ENCODE measurements at places on chromosomes 12 and 14.

GRCh38 chr14:32018391-32019092 lies 58.6 kb upstream of the ARHGAP5 start:
- no peak for DNase-seq

DNA sequence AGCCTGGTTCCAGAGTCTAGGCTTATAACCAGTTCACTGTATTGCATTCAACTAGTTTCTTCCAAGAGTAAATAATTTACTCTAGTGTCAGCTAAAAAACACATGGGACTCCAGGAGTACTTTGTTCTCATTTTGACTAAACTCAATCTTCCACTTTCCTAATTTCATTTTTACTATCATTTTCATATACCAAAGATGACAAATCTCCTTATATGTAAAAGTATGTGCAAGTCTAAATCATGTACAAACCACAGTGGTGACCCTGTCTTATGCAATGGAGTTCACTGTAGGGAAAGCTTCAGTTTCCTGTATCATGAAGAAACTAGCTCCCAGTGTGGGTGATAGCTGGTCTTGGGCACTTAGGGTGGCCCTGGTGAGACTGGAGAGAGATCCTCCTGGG lies 151.6 kb downstream of the HELB start:
- peak; percentile 1 for DNase-seq

DNA sequence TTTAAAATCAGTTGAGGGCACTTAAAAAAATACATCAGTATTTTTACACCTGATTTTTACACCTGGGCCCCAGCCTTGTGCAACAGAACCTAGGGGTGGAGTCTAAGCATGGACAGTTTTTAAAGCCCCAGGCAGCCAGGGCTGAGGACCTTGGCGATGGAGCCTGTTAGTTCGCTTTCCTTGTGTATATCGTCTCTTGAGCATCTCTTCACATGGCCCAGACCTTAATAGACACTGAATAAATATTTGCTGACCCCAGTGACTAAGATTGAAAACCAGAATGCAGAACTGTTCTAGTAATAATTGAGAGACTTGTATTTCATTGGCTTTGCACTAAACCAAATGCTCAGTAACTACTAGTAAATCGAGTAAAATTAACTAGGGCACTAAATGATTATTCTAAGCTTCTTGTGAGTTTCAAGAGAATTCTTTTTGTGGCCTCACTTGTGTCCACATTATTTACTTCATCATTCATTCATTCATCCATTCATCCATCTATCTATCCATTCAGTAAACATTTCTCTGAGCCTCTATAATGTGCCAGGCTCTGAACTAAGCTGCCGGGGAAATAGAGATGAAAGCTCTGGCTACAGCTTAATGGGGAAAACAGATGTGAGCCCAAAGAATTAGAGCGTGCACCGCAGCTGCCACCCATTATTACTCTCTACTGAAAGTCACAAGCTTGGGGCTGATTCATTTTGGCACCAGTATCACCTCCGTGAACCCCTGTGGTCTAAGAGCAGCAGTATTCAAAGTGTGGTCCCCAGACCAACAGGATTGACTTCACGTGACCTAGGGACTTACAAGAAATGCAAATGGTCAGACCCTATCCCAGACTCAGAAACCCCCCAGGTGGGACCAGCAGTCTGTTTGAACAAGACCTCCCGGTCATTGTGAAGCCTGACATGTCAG lies 30.7 kb upstream of the BCL7A start:
- peak; percentile 4 for DNase-seq

DNA sequence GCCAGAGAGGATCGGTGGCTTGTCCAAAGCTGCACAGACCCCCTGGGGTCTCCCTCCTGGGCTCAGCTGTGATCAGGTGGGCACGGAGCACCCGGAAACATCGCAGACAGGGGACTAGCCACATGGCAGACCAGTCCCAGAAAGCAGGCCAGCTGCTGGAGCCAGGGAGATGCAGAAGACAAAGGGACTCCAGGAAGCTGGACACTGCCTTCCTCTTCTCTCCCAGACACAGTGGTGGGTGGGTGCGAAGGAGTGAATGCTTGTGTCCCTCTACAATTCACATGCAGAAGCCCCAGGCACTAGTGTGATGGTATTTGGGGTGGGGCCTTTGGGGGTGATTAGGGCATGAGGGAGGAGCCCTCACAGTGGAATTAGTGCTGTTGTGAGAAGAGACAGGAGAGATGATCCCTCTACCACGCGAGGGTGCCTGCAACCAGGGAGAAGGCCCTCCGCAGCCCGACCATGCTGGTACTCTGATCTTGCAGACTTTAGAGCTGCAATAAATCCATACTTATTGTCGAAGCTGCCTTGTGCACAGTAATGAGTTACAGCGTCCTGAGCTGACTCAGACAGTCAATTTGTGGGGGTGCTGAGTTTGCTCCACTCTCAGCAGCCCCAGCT lies 95.2 kb downstream of the CALM1 start:
- no peak for DNase-seq

All from fibroblast of skin of back (primary cell).